ENCODE measurements at places on chromosomes 2 and 18.
A peak's percentile ranks its signal among the peaks of the same experiment; 100 is the strongest.

- DNase-seq, result peak; percentile 5
These were observed 134.9 kb upstream of the CHAC2 start for GRCh38 chr2:53632714-53633113.

GRCh38 chr2:240915526-240916341 is 9.6 kb downstream of the CROCC2 start:
- no peak for DNase-seq

DNA sequence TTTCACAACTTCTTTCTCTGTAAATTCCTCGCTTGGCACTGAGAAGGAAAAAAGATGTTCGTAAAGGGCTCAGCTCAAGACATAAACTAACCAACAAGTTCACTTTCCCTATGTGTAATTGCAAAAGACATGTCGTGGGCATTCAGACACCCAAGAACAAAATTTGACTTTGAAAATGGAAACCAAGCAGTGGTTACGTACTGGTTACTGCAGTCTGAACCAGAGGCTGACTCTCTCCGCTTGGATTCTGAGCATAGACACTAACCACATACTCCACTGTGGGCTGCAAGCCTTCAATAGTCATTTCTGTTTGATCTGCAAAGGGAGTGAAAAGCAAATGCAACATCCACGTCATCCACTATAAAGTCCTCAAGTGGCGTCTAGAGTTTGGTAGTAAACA is 53.9 kb downstream of the FN1 start:
- no peak for DNase-seq

DNA sequence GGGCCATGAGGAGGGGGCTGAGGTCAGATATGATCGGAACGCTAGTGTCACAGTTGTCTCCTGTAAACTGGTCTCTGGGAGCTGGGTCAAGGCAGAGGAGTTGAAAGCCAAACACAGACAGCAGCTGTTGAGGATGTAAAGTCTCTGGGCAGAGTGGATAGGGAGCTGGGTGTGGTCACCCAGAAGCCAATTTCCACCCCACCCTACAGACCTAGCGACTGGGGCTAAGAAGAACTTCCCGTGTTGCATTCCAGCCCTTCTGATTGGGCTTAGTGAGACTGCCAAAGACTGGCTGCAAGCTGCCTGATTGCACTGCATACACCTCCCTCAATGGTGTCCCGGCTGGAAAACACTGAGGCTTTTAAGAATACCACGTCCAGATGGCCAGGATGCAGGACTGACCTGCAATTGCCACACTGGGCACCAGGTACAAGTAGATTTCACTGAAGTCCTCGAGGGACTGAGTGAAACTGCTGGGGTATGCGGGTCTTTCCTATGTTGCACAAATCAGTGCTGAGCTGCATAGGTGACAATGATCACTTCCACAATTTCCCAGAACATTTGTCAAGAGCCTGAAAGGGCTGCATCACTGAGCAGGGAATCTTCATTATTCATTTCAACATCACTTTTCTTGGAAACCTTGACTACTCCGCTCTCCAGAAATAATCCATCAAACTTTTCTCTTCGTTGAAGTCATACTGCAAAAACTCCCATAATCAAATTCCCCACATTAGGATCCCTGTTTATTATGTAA is 43.1 kb upstream of the EML4 start:
- peak; percentile 32 for DNase-seq

DNA sequence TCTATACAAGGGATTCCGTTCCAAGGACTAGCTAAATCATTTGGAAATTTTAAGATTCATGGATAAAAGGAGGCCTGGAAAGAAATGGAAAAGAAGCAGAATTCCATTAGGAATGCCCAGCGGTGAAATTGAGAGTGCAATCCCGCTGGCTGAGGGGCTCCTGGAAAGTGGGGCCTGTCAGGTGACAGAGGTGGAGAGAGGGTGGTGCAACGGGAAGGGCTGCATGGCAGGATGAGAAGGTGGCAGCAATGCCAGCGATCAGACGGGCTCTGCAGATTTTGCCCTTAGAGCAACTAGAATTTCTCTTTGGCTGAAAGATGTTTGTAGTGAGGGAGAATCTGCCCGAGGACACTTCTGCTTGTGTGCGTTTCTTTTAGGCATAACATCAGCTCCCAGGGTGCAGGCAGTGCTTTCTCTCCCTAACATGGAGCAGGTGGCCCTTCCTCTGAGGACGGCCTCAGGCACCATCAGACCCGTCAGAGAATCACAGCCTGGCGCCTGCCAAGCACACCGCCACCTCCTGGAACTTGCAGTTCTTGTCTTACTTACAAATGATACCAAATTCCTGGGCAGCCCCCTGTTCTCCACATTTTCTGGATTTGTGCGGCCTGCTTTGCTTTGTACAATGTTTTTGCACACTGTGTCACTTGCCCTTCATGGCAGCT is 261.6 kb downstream of the NDUFA10 start:
- DNase-seq, result no peak

- DNase-seq, result no peak
These were observed 411.4 kb downstream of the TSN start for GRCh38 chr2:122166820-122167219.

DNA sequence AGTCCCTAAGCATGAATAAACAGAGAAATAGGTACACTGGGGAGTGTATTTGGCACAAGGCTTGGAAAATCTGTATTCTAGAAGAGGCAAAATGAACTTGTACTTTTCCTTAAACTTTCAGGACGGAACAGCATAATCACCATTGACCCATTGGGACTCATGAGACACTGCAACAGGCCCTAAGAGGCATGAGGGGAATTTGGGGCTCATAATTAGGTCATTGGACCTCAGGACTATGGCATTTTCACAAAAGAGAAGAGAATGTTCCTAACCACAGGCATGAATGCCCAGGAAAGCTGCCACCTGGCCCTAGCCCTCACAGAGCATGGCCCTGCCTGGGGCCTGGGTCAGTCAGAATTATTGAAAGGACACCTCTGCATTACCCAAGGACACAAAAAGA is 67.9 kb upstream of the PIK3C3 start:
- DNase-seq, result no peak

GRCh38 chr2:232633413-232634205 is at the start of gene EFHD1:
Gene EFHD1 (plus strand): TSS chr2:232633604. CDS start chr2:232633705, 101 bp downstream.
- DNase-seq, result peak; percentile 55

DNA sequence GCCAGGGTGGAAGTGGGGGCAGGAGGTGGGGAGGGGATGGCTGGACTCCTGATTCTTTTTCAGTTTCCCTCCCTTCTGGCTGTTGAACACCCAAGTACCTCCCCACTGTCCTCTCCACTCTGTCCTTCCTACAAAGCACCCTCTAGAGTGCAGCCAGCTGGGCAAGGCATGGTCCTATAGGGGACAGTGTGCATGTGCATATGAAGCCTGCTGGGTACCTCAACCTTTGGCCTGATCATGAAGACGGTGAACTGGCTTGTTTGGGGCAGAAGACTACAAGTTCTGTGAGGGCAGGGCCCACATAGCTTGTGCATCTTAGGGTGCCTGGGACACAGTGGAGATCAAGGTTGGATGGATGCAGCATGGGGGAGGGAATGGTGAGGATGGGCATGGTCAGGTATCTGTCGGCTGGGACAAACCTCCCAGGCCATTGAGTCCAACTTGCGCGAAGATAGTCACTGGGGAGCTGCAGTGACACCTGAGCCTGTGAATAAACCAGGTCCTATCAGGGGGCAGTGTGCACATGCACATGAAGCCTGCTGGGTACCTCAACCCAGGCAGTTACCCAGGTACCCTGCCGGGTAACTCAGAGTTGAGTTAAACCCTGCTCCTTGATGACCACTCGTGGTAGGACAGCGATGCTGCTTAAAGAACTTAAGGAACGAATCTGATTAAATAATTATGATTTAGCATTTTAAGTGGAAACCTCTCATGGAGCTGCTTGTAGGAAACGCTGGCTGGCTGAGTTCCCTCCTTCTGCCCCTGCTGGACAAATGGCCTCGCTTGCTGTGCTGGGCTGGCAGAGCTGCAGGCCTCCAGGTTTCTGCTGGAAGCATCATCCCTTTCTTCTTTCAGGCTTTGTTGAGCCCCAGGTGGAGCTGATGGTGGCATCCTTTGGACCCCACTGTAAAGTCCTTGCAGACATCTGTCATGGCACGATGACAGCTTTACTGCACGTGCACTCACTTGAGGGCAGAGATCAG is 84.0 kb downstream of the POLR1A start:
- DNase-seq, result peak; percentile 28

DNA sequence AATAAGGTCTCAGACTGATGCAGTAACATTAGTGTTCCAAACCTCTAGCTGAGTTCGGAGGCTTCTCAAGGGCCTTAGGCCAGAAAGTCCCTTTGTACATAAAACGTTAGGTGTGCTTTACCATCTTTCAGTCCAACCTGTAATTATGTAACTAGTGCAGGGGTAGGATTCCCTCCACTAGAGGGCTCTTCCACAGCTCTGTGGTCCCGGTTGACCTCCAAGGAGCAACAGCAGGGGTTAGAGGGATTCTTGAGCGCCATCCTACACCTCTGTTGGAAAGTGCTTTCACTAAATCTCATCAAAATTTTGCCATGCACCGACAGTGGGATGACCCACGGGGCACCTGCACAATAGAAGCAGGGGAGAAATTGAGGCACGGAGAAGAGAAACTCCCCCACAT is 155.8 kb upstream of the LRP1B start:
- DNase-seq, result no peak

- DNase-seq, result no peak
These were observed 92.4 kb downstream of the PLB1 start for GRCh38 chr2:28588292-28588670.

DNA sequence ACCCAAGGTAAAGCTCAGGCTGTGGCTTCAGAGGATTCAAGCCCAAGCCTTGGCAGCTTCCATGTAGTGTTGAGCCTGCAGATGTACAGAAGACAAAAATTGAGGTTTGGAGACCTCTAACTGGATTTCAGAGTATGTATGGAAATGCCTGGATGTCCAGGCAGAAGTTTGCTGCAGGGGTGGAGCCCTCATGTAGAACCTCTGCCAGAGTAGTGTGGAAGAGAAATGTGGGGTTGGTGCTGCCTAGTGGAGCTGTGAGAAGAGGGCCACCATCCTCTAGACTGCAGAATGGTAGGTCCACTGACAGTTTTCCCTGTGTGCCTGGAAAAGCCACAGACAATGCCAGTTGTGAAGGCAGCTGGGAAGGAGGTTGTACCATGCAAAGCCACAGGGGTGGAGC is 239.9 kb downstream of the SPAG16 start:
- no peak for DNase-seq

DNA sequence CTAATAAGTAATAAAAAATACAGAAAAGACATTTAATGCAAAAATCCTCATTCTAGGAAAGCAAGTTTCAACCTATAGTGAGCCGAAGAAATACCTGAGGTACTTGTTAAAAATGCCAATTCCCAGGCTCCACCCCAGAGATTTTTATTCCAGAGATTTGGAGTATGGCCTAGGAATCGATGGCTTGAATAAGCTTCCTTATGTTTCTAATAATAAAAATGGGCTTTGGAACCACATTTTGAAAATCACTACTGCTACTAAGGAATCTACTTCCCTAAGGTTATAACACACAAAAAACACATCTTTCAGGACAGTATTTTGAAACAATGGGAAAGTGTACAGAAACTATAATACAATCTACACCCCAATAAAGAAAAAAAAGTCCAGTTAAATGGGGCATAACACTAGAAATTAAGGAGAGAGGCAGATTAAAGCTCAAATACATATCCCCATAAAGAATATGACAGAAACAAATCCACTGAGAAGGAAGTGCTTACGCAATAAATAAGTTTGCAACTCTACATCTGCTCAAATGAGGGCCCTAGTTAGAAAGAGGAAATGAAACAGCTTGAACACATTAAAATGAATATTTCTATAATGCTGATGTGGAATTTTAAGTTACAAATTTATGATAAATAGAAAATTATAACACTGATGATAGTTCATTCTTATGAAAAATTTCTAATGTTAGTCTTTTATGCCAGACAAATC is 103.7 kb downstream of the EPB41L3 start:
- no peak for DNase-seq

DNA sequence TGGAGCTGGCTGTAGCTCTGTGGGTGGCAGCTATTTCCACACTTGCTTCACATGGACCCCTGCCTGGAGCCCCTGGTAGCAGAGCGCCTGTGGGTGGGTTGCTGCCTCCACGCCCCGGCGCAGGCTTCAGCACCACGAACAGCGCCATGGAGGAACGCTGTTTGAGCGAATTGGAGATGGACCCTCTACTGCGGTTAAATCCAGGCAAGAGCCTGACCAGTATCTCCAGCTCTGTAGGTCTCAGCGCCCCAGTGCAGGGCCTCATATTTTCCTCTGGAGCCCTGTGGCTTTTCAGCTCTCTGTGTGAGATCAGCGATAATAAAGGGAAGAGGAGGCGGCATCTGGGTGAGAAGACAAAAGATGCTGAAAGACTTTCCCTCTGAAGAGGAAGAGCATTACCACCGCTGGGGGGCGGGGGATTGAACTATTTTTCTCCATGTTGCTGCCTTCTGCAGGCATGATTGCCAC is 12.0 kb downstream of the ONECUT2 start:
- peak; percentile 31 for DNase-seq

DNA sequence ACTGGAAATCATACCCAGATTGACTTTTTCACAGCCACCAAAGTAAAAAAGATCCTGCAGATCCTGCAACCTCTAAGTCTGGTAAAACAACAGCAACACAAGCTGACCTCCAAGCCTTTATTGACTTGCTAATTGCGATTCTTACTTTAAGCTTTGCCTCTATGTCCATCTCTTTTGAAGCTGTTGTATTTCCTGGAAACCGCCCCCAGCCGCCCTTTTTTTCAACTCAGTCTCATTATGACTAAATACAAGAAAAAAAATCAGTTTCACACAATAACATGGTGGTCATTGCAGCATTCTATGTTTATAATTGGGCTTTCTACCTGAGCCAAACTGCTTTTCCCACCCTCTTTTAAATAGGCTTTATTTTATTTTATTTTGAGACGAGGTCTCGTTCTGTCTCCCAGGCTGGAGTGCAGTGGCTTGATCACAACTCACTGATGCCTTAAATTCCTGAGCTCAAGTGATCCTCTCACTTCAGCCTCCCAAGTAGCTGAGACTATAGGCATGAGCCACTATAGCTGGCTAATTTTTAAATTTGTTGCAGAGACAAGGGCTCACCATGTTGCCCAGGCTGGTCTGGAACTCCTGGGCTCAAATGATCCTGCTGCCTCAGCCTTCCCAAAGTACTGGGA is 76.2 kb downstream of the MOGAT1 start:
- DNase-seq, result no peak

GRCh38 chr2:161123531-161124030 is 36.6 kb upstream of the TANK start:
- DNase-seq, result no peak

DNA sequence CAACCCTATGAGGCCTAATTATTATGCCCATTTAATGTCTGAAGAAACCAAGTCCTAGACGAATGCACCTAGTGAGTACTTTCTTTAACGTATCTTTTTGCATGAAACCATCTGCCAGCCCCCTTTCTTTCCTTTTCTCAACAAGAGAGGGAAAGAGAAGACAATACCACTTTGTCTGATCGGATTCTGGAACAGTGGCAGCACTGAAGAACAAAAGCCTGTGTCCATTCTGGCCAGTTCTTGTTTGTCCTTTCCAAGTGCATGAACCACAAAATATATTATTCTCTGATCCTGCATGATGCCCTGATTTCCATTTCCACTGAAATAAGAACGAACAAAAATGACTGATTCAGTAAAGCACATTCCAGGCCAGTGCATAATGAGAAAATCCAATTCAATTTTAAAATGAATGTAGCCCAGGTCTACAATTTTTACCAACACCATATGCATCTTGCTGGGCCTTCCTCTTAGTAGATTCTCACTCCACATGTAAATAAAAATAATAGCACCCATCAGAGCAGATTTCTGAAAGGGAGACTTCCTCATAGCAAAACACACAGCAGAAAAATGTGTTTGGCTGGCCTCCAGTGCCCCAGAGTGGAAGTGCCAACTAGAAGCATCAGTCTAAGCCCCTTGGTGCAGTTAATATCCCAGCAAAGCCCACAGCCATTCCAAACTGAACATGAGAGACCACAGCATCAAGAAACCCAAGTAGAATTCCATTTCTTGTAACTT is 422.6 kb upstream of the ID2 start:
- no peak for DNase-seq

GRCh38 chr2:236718207-236718992 is 148.8 kb downstream of the ACKR3 start:
- no peak for DNase-seq

Measured in AG08395 (cell line).